Psoas muscle (tissue), 8 donors: ENCODE measurements at places on chromosomes 13 and 19. TPM values are rescaled to one million over a fixed set of nuclear protein-coding genes. Genes with fewer than 3 reads are reported as not detected.

- no peak overlapping the region for H3K4me3 ChIP-seq
- DNase-seq, result peak; percentile 80
- no peaks in the 10 kb centered on the region for H3K27me3 ChIP-seq
- H3K36me3 ChIP-seq, result peaks cover 6% of the 10 kb centered on the region
- H3K27ac ChIP-seq, result peak overlapping the region; percentile 85
Observed at GRCh38 chr19:16435238-16435917, 36.4 kb downstream of the EPS15L1 start.

DNA sequence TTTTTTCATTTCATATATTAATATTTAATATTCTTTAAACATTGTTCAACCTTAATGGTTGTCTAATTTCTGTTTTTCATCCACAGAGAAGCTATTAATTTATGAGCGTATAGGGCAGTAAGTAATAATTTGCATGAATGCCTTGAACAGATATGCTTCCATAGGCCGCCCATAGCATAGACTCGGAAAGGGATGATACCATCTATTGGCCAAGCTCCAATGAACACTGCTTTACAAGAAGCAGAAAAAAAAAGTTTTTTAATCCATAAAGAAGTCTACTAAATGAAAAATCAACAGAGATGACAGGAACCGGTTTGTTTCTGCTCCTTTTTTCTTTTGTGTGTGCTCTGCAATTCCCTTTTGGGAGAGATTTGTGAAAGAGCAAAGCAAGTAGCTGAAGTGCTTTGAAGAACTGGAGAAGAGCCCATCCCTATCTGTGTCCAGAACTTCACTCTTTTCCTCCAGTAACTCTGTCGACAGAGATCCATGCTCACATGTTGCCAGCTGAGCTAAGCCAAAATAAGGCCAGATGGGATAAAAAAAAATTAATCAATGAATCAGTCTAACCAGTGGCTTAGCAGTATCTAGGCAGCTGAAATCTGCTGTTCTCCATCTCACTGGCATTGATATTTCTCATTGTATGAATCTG lies 215.9 kb upstream of the SOX21 start:
- H3K4me3 ChIP-seq, result no peak overlapping the region
- H3K36me3 ChIP-seq, result no peaks in the 10 kb centered on the region
- no peak overlapping the region for H3K27ac ChIP-seq
- DNase-seq, result no peak
- no peaks in the 10 kb centered on the region for H3K4me1 ChIP-seq

GRCh38 chr19:718991-719512 lies 10.3 kb downstream of the PALM start:
- H3K27me3 ChIP-seq, result peaks cover 42% of the 10 kb centered on the region
- DNase-seq, result peak; percentile 85
- peak overlapping the region; percentile 41 for H3K27ac ChIP-seq
- peak overlapping the region; percentile 1 for H3K4me3 ChIP-seq
- no peaks in the 10 kb centered on the region for H3K36me3 ChIP-seq

DNA sequence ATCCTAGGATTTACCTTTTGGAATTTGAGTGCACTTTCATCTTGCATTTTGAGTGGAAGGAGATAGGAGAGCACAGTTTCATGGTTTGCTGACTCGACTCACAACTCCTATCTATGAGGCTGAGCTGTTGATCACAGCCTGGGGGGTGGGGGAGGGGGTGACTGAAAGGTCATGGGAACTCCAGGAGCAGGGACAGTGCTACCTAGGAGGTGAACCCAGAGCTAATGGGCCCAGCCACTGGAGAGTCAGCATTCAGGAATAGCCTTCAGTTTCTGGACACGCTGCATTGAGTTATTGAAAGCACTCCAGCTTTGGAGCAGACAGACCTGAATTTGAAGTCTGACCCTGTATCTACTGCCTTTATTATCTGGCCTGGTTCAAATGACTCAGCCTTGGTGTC lies 339.9 kb downstream of the SLC7A1 start:
- H3K36me3 ChIP-seq, result no peaks in the 10 kb centered on the region
- no peak overlapping the region for H3K4me3 ChIP-seq
- H3K4me1 ChIP-seq, result no peaks in the 10 kb centered on the region
- H3K27me3 ChIP-seq, result no peaks in the 10 kb centered on the region
- DNase-seq, result no peak
- H3K27ac ChIP-seq, result no peak overlapping the region

DNA sequence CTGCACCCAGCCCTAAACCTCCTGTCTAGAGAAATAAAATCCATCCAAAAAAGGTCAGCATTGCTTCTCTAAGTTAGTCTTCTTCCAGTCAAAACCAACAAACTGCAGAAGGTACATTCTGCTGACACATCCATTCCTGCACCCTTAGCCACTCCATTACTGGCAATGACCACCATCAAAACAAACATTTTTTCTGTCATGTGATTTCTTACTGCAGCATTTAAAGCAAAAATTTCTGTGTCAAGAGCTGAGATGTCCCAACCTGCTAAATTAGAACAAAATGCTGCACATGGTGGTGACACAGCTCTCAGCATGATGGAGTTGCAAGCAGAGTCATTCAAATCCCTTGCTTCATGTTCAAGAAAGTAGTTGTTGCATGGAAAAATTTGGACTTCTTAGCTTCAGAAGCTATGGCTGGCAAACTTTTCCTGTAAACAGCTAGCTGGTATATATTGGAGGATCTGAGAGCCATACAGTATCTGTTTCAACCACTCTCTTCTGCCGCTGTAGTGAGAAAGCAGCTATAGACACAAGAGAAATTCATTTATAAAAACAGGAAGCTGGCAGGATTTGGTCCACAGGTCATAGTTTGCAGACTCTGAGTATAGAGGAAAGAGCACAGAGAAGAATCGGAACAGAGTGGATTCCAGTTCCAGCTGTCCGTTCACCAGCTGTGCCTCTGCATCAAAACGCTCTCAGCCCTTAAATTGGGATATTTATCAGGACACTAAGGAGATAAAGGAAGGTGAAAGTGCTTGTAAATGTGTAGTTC lies 17.4 kb downstream of the RUBCNL start:
- H3K36me3 ChIP-seq, result no peaks in the 10 kb centered on the region
- no peak overlapping the region for H3K27ac ChIP-seq
- H3K4me3 ChIP-seq, result no peak overlapping the region
- no peak for DNase-seq
- H3K4me1 ChIP-seq, result no peaks in the 10 kb centered on the region
- H3K27me3 ChIP-seq, result no peaks in the 10 kb centered on the region

- H3K4me3 ChIP-seq, result no peak overlapping the region
- no peak for DNase-seq
- H3K36me3 ChIP-seq, result no peaks in the 10 kb centered on the region
- peak overlapping the region; percentile 25 for H3K27ac ChIP-seq
- H3K27me3 ChIP-seq, result no peaks in the 10 kb centered on the region
- H3K4me1 ChIP-seq, result peaks cover 10% of the 10 kb centered on the region
Observed at GRCh38 chr13:40508767-40509342, 157.6 kb downstream of the FOXO1 start.

GRCh38 chr13:105660561-105660960 lies 874.9 kb downstream of the EFNB2 start:
- no peaks in the 10 kb centered on the region for H3K4me1 ChIP-seq
- no peak overlapping the region for H3K27ac ChIP-seq
- DNase-seq, result no peak
- no peak overlapping the region for H3K4me3 ChIP-seq
- H3K36me3 ChIP-seq, result no peaks in the 10 kb centered on the region

DNA sequence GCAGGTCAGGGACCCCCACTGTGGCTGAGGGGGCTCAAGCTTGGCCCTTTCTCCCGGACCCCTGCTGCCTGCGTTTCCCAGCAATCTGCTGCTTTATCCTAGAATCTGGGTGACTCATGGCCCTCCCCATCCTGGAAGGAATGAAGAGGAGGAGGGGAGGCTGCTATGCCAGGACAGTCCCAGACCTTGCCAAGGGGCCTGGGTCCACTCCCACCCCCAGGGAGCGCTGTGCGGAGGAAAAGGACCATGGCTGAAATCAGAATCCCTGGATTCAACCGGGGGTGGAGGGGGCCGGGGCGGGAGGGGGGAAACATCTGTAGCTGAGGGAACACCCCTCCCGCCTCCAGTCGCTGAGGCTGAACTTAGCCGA lies 20.5 kb downstream of the ZNF114 start:
- H3K27ac ChIP-seq, result no peak overlapping the region
- peaks cover 3% of the 10 kb centered on the region for H3K4me1 ChIP-seq

DNA sequence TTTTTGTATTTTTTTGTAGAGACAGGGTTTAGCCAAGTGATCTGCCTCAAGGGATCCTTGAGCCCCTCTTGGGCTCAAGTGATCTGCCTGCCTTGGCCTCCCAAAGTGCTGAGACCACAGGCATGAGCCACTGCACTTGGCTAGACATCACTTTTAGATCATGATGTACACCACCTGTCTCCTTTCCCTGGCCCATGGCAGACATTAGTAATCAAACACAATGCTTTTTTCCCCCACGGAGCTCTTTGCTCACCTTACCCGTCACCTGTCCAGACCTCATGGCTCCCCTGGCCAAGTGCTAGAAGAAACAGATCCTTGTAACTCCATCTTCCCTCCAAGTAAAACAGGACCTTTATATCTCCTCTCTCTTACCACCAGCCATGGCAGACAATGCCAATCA lies 18.4 kb downstream of the NUMBL start:
- H3K27me3 ChIP-seq, result no peaks in the 10 kb centered on the region
- H3K36me3 ChIP-seq, result peaks cover 92% of the 10 kb centered on the region
- H3K4me3 ChIP-seq, result no peak overlapping the region
- peak overlapping the region; percentile 60 for H3K27ac ChIP-seq
- no peaks in the 10 kb centered on the region for H3K4me1 ChIP-seq

GRCh38 chr13:40961826-40962225 lies 57.3 kb downstream of the ELF1 start:
- no peak overlapping the region for H3K4me3 ChIP-seq
- no peak overlapping the region for H3K27ac ChIP-seq
- H3K4me1 ChIP-seq, result peaks cover 18% of the 10 kb centered on the region
- no peak for DNase-seq
- H3K36me3 ChIP-seq, result no peaks in the 10 kb centered on the region
- no peaks in the 10 kb centered on the region for H3K27me3 ChIP-seq

DNA sequence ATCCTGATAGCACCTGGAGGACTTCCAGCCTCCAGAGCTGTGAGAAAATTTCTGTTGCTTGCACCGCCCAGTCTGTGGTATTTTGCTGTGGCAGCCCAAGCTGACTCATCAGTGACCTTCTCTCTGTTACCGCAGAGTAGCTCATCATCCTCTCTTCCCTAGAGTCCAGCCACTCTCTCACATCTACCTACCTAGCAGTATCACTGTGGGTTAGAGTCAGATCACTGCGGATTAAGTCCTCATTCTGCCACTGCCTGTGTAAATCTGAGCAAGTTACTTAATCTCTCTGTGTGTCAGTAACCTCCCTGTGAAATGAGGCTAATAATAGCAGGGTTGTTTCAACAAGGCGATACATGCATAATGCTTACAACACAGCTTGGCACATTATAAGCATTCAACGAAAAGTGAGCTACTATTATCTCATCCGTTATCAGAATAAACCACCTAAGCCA lies 40.3 kb upstream of the USPL1 start:
- H3K36me3 ChIP-seq, result no peaks in the 10 kb centered on the region
- DNase-seq, result no peak
- H3K27ac ChIP-seq, result no peak overlapping the region

DNA sequence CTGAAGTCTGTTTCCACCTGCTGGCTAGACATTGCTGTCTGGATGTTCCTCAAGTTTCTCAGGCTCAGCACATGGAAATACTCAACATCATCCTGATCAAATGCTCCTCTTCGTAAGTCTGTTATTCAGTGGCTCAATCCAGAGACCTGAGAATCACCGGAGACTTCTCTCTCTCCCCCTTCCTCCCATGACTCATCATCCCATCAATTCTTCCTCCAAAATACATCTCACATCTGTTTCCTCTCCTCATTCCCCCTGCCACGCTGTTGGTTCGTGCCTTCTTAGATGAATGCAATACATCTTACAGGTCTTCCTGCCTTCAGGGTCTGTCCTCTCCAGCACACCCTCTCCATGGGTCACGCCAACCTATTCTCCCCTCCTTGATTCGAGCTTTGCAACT lies 7.4 kb upstream of the RXFP2 start:
- no peak overlapping the region for H3K4me3 ChIP-seq
- no peaks in the 10 kb centered on the region for H3K4me1 ChIP-seq
- no peak overlapping the region for H3K27ac ChIP-seq
- no peak for DNase-seq

- peak; percentile 72 for DNase-seq
- H3K4me3 ChIP-seq, result peak overlapping the region; percentile 83
- peaks cover 4% of the 10 kb centered on the region for H3K36me3 ChIP-seq
- H3K27ac ChIP-seq, result peak overlapping the region; percentile 94
Observed at GRCh38 chr19:6739883-6740588, 556 bp downstream of the TRIP10 start.

- H3K4me3 ChIP-seq, result no peak overlapping the region
- H3K36me3 ChIP-seq, result peaks cover 4% of the 10 kb centered on the region
- H3K27ac ChIP-seq, result no peak overlapping the region
- DNase-seq, result no peak
- no peaks in the 10 kb centered on the region for H3K4me1 ChIP-seq
Observed at GRCh38 chr19:52110780-52111179, 15.2 kb upstream of the ZNF841 start.

DNA sequence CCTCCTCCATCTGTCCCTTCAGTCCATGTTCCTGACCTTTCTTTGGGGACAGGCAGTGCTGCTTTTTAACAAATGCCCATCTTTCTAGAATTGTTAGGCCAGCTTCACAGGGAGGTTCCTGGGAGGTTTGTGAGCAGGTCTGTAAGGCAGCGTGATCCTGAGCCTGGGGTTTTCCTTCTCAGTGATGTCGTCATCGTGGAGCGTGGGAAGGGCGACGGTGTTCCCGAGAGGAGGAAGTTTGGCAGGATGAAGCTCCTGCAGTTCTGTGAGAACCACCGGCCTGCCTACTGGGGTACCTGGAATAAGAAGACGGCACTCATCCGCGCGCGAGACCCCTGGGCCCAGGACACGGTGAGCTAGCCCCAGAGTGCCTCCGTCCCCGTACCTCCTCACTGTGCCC lies 26.8 kb downstream of the CHAF1A start:
- no peak for DNase-seq
- peaks cover 45% of the 10 kb centered on the region for H3K36me3 ChIP-seq
- H3K27ac ChIP-seq, result no peak overlapping the region
- H3K27me3 ChIP-seq, result no peaks in the 10 kb centered on the region

- peak overlapping the region; percentile 11 for H3K27ac ChIP-seq
- H3K27me3 ChIP-seq, result no peaks in the 10 kb centered on the region
- peak; percentile 62 for DNase-seq
- peaks cover 18% of the 10 kb centered on the region for H3K4me1 ChIP-seq
- no peak overlapping the region for H3K4me3 ChIP-seq
- no peaks in the 10 kb centered on the region for H3K36me3 ChIP-seq
Observed at GRCh38 chr13:79749984-79750551, 269.1 kb downstream of the NDFIP2 start.

The SOHLH2 gene
- not detected for polyA plus RNA-seq

The OR10H1 gene
- polyA plus RNA-seq, result not detected

The COX6B2 gene
- not detected for polyA plus RNA-seq

The C5AR2 gene
- 0.06 TPM for polyA plus RNA-seq

The ZNF772 gene
- 3.0 TPM for polyA plus RNA-seq

The RFX1 gene
- 2.9 TPM for polyA plus RNA-seq

The PSG11 gene
- not detected for polyA plus RNA-seq

The GPR4 gene
- 1.6 TPM for polyA plus RNA-seq

The SYMPK gene
- 36.6 TPM for polyA plus RNA-seq
